ENCODE measurements at places on chromosomes 13 and 19.

DNA sequence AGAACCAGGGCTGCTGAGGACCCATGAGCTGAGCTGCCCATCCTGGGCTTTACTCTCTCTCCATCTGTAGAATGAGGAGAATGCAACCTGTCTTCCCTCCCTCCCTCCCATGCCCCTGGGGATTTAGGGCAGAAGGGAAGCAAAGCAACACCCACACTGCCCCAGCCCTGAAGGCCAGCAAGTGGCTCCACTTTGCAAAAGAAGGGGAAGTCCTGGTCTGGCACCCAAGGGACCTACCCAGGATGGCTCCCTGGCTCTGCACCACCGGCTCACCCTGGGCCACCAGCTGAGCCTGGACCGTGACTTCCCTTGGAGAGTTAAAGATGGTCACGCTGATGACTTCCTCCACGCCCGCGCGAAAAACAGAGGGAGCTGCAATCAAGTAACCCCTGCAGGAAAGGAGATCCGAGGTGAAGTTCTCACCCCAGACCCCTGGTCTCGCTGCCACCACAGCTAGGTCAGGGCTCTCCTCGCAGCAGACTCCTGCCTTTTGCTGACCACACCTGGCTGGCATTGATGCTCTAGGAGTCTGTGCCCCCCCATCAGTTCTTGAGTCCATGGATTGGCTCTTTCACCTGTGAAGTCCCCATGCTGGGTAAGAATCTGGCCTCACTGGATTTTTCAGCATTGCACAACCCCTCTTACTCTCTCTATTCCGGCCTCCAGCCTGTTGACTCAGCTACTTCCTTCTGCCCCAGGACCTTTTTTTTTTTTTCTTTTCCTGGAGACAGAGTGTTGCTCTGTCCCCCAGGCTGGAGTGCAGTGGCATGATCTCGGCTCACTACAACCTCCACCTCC lies 4.6 kb downstream of the CPAMD8 start:
- DNase-seq = no peak

DNA sequence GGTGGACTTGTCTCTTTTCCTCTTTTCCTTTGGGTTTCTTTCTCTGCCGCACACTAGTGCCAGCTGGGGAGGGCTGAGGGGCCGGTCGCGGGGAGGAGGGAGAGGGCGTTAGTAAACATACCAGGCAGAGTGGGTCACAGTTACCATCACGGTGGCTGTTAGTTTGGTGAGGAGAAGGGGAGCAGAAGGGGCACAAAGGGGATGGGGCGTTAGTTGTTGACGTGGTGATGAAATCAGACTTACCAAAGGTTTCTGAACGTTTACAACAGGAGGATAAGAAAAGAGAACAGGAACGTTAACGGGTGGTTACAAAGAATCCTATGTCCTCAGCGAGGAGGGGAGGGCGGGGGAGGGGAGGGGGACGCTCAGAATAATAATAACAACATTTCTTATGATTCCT lies 77.9 kb downstream of the PTPRS start:
- DNase-seq = no peak

DNA sequence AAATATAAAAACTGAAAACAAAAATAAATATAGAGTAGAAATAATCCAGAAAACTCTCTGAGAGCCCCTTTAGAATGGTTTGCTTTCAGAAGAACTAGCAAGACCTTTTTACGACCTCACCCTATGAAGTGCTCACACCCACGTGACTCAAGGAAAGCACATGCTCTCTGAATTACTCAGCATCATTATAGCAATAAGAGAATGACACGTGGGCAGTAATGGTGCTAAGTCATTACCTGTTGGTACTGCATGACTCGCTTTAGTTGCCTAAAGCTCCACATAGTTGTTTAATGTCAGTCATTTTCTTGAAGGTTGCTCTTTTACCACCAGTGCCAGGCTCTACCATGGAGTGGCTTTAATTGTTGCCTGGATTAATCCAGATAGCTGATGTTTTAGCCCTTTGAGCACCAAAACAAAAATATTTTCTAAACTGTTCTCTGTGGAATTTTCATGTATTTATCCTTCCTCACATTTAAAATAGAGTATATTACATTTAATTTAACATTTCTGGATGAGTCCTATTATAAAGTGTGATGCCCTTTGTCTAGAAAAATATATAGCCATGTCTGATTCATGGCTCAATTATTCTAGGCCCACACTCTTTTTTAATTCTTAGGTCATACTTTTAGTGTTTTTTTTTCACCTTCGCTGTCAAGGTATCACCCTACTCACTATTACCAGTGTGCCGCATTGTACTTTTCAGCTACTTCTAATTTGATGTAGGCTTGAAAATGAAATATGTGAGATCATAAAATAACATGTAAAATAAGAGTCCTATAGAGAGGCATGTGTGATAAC lies 56.8 kb downstream of the THSD1 start:
- no peak for DNase-seq

GRCh38 chr19:7295912-7296536 lies 1.8 kb upstream of the INSR start:
- no peak for DNase-seq

DNA sequence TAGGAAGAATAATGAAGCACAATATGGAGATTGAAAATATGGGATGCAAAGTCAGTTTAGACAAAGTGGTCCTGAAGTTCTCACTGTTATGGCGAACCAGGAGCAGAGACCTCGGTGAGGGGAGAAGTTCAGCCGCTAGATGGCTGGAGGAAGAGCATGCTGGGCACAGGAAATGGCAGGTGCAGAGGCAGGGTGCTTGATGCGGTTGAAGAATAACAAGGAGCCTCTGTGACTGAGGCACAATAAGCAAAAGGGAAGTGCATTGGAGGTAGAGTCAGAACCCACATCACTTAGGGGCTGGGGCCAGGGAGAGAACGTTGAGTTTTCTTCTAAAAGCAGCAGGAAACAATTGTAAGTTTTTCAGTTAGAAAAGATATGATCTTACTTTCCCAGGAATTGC lies 1725.2 kb downstream of the EFNB2 start:
- DNase-seq = no peak

DNA sequence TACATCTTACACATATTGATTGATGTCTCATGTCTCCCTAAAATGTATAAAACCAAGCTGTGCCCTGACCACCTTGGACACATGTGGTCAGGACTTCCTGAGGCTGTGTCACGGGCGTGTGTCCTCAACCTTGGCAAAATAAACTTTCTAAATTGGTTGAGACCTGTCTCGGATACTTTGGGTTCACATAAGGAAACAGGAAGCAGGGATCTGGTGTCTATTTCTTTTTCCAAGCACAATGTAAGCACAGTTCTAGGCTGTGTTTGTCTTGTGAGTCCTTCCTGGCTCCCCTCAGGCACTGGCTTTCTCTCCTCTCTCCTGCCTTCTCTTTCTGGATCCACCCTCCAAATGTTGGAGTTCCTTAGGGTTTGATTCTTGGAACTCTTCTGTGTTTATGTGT lies 27.6 kb upstream of the TPT1 start:
- DNase-seq = no peak

- DNase-seq = no peak
These were observed 5.2 kb downstream of the POLRMT start for GRCh38 chr19:628168-628567.

- no peak for DNase-seq
These were observed 2.3 kb downstream of the ZNF414 start for GRCh38 chr19:8511573-8512101.

DNA sequence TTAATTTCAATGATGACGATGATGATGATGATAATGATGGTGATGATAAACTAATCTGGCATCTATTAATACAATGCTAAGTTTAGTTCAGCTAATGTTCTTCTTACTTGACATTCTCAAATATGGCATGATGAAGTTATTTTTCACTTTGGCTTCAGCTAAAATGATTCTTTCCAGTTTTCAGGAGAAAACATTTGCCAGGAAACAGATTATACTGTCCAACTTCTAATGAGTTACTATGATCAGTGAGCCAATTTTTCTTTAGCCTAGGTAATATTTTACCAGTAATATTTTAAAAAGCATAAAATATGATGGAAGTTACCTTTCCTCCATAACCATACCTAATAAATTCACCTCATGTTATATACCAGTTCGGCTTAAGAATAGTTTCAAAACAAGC lies 245.7 kb upstream of the CSNK1A1L start:
- DNase-seq = no peak

GRCh38 chr19:10036601-10037071 lies 23.4 kb downstream of the RDH8 start:
- no peak for DNase-seq

GRCh38 chr13:19984430-19985218 lies 26.1 kb downstream of the ZMYM2 start:
- no peak for DNase-seq

- DNase-seq = no peak
These were observed 109.3 kb upstream of the MLNR start for GRCh38 chr13:49110913-49111170.

DNA sequence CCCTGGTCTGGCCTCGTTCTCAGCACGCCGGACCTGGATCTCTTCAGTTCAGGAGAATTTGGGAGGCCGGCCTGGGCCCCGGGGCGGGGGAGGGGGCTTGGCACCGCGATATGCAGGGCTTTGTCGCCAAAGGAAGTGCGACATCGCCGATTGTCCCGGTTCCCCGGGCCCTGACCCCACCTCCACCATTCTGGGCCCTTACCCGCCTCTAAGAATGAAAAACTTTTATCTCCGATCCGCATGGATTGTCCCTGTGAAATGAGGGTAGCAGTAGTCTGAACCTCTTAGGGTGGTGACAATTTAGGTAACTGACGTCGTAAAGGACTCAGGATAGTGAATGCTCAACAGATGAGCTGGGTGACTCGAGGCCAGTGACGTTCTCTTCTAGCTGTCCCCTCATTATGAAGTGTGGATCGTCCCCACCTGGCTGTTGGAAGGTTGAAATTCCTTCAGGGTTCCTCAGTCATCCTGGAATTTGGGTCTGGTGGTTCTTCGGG lies 650 bp downstream of the DDA1 start:
- DNase-seq = no peak

DNA sequence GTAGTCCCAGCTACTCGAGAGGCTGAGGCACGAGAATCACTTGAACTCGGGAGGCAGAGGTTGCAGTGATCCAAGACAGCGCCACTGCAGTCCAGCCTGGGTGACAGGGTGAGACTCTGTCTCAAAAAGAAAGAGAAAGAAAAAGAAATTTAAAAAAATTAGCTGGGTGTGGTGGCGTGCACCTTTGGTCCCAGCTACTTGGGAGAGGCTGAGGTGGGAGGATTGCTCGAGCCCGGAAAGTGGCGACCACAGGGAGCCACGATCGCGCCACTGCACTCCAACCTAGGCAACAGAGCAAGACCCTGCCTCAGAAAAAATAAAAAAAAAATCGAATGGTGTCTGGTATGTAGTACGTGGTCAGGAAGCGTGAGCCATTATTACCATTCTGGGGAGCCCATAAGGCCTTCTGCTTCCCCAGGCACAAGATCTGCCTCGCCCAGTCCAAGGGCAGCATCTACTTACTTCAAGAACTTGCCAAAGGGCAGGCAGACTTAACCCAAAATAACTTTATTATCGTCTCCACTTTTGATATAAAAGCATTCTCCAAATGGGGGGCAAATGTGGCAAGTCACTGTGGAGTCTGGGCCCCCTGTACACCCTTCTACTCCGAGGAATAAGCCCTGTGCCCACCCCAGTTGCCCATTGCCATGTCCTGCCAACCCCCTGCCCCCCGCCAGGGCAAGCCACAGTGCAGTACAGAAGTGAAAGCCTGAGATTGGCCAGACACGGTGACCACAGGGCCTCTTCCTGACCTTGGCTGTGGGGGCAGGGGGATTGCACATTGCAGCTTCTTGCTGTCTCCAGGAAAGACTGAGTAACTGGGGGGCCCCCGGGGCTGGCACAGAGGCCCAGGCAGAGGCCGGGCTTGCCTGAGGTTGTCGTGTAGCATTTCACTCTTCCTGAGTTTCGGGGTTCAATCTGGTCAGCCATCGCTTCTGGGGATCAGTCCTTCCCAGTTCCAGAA lies 12.6 kb downstream of the CCL25 start:
- DNase-seq = no peak

DNA sequence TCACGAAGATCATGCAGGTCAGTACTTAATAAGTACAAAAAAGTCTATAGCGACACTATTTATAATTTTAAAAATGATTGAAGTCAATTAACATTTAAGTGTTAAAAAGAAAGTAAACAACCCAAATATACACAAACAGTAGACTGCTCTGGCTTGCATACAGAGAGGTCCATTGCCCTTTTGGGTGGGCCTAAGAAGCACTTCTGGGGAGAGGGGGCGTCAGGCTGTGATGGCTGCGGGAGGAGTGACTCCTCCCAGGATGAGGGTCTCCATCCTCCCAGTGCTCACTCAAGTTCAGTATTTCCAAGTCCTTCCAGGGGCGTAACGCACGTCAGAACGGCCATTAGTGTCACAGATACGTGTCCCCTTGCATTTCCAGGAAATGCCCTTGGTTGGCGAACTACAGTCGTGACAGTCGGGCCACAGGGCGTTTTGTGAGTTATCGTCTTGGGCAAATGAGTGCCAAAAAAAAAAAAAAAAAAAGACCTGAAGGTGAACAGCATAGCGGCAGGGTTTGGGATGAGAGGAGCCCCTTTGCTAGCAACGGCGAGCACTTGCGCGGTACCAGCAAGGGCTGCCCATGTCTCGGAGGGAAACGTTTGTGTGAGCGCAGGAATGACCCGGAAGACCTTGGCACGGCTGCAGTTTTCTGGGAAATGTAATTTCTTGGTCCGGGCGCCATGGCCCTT lies at the start of gene SCGB2B2:
Gene SCGB2B2, minus strand, starts transcription at position 463 of the 689 bp plus-strand sequence. CDS start 82,596 bp downstream, outside the sequence.
- DNase-seq = peak; percentile 78

DNA sequence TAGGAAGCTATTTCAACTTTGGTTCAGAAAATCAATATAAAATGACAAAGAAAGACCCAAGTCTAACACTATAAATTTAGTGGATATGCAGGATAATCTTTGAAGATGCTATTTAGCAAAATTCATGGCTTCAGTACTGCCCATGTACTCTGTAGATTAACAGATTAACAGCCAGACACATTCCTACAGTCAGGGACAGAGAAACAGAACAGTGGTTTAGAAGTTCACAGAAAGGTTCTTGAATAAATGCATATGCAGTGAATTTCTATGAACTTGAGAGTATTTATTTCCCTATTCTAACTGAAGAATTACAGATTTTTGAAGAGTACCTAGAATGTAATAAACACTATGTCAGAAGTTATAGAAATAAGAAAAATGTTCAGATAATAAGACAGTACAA lies 222.8 kb downstream of the KLF12 start:
- no peak for DNase-seq

DNA sequence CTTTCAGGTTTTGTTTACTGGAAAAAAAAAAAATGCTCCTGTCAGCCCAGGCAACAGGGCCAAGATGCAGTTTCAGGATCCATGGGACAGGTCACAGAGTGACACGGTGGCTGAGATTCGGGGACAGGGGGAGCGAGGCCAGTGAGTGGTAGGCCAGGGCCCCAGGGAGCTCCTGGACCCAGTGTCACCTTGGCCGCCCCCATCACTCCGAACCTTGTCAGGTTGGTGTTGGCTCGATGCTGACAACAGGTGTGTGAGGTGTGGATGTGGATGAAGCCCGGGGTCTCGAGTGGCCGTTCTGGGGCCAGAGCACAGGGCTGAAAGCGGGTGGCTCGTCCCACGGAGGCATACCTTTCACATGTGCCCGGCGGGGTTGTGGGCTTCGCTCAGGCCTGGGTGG lies 6.1 kb upstream of the UQCR11 start:
- DNase-seq = no peak

DNA sequence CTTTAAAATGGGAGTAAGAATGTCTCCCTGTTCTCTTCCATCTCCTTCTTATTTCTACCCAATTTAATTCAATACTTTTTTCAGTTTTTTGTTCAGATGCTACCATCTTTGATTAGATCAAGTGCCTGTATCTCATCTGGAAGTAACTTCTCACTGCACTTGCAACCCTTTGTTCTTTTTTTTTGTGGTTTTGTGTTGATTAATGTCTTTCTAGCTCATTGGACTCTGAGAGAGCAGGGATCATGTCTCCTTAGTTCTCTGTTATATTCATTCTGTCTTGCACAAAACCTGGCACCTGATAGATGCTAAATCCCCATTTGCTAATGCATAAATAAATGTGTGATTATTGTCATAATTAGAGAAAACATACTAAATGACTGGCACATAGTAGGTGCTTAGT lies 834 bp upstream of the ITGBL1 start:
- DNase-seq = no peak
